ENCODE measurements at places on chromosomes 5 and 9.

GRCh38 chr9:106019039-106019680, 324.8 kb downstream of the TMEM38B start:
- no peak for DNase-seq

DNA sequence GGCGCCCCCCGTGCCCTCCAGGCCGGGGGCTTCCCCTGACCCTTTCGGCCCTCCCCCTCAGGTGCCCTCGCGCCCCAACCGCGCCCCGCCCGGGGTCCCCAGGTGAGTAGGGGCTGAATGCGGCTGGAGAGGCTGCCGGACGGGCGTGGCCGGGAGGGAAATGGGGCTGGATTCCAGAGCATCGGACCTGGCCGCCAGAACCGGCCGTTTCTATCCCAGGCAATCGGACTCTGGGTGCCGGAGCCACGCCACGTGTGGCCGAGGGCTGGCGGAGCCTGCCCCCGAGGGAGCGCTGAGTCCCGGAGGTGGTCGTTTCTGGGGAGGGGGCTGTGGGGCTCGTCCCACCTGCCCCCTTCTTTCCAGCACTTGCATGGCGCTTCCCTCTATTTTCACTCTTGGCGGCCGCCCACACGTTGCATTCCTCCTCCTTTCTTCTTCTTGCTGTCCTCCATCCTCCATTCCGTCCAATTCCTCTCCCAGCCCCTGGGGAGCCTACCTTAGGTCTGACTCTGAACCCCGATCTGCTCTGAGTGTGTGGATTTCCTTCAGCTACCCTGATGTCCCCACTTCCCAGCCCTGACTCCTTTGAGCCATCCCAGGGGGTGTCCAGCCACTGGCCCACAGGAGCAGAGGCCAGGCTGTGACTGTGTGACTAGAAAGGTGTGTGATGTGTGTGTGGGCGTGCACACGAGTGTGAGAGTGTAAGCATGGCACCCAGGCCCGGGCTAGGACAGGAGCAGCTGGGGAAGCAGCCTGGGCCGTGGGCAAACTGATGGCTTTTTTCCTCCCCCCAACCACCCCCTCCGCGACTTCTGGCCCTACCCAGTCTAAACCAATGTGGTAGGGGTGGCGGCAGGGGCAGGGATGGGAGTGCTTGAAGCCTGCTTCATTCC, 24.7 kb downstream of the GOLGA2 start:
- no peak for DNase-seq

GRCh38 chr9:91154686-91155085, 207.0 kb downstream of the AUH start:
- DNase-seq = no peak

DNA sequence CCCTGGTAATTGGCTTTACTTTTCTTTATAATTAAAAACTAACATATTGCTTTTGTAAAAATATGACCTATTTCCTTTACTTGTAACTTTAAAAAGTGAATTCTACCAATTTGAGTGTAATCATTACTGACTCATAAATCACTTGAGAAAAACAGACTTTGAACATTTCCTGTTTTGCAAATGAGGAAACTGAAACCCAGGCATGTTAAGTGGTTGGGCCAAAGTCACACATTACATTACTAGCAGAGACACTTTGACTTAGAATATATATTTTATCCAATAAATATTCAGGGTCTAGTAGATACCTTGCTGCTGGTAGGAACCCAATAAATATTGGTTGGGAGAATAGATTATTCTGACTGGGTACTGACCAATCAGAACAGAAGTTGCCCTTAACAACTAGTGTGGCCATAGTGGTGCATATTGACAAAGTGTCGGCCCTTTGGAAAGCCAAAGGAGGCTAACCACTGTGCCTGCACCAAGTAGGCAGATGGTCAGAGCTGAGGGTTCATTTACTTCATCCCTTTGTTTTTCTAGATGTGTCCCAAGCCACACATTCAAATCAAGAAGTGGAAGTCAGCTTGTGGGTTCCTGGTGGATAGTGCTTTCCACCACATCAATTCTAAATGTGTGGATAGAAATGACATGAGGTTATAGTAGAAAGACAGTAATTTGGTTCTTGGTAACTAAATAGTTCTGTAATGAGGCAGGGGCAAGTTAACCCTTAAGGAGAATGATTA, 365.1 kb upstream of the RIOK2 start:
- no peak for DNase-seq

- DNase-seq = no peak
Observed at GRCh38 chr9:105957830-105958229, 263.5 kb downstream of the TMEM38B start.

DNA sequence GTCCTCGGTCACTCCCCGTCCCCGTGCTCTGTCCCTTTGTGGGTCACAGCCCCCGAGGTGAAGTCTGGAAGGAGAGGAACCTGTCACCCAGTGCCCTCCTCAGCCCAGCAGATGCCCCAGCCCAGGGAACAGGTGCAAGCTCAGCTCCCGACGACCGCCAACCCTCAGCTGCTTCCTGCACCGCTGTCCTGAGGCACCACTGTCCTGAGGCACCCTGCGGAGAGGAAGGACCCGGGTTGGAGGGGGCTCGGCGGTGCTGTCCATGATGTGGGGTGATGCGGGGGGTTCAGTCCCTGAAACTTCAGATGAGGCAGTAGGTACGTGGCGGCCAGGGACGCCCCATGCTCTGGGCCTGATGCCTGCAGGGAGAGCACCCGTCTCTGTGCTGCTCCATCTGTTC, 81.4 kb downstream of the COL5A1 start:
- no peak for DNase-seq

DNA sequence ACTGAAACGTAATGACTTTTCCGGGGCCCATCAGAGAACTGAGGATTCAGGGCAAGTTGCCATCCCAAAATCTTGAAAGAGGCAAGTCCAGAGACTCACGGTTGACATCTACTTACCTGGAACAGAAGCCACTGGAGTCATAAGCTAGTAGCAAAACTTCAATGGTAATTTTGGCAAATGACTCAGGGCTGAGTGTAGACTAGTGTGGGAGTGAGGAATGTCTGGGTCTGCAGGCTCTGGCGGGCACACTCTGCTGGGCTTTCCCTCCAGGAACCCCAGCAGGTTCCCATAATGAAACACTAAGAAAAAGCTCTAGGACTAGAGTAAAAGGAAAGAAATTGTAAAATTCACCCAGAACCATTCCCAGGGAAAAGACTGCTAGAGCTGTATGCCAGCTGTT, 122.9 kb upstream of the NFIL3 start:
- no peak for DNase-seq

DNA sequence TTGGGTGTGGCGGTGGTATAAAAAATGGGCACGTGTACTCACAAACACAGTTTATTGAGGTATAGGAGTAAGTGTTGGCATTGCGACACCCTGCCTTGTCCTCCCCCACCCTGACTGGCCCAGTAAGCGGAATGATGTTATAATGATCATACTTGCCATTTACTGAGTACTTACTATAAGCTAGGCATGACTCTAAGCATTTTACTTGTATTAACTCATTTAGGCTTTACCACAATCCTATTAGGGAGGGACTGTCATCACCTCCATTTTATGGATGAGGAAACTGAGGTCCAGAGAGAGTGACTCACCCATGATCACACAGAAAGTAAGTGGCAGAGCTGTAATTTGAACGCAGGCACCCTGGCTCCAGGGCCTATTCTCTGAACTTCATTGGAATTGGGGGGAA, 2.3 kb downstream of the SMIM3 start:
- DNase-seq = no peak

- no peak for DNase-seq
Observed at GRCh38 chr5:123107343-123108244, 18.6 kb downstream of the PRDM6 start.

DNA sequence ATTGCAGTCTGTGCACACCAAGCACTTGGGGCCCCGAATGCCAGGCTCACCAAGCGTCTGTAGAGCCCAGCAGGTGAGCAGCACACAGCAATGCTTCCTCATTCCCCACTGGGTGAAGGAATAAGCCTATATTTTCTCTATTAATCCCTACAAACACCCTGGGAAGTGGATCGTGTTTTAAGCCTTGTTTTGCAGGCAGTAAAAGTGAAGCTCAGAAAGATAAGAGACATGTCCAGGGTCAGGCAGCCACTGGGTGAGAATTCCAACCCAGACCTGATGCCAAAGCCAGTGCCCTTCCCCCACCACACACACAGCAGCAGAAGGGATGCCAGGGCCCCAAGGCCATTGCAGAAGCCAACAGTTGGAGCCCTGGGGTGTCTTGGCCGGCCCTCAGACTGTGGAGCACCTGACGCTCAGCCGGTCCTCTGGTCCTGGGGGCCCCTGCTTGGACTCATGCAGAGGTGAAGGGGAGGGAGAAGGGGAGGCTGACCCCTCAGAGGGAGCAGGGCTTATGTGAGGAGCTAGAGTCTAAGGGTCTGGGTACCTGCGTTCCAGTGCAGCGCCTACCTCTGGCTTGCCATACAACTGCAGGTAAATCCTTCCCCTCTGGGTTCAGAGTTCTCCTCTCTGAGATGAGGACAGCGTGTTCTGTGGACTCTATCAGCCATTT, 26.3 kb upstream of the SYNPO start:
- no peak for DNase-seq

DNA sequence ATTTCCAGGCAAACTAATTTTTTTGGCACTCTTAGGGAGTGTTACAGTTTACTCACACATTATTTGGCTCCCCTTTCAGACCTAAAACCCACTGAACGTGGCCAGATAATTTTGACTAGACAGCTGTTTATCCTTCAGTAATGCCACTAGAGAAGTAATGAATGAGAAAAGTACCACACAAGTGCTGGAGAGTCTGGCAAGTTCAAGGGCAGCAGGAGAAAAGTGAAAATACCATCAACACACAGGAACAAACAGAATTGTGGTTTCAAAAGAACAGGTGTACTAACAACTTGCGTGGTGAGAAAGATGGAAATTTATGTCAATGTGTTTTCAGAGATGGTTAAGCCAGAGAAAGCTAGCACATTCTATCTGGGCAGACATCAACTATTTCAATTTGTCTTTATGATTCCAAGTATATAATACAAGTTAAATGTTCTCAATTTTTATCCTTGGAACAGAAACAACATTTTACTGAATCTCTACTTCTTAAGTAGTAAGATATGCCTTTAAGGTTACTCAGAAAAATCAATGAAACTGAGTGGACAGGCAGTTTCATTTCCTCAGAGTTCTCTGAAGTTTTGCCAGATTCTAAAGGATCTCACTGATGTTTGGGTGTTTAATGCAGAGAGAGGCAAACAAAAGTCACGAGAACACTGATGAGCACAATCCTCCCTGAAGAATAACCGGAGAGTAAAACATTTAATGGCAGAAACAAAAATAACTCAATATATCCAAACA, 91.0 kb downstream of the ARSB start:
- no peak for DNase-seq

GRCh38 chr5:118451697-118452247, 536.6 kb downstream of the DTWD2 start:
- DNase-seq = no peak

- no peak for DNase-seq
Observed at GRCh38 chr5:71533142-71533541, 54.0 kb upstream of the MCCC2 start.

DNA sequence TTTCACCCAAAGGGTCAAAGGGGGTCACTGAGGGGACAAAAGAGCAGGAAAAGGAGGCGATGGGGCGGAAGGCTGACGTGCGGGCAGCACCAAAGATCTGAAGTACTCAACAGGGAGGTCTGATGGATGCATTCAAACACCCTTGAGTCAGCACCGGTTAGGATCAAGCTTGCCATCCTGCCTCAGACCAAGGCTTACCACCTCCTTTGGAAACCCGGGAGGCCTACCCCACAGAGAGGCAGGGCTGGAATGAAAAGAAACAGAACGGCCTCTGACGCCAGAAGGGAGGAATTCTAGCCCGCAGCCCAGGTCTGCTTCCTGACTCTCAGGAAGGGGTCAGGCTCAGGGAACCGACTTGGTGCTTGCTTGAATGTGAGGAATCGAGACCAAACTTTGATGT, 125.6 kb downstream of the PAPPA start:
- no peak for DNase-seq

DNA sequence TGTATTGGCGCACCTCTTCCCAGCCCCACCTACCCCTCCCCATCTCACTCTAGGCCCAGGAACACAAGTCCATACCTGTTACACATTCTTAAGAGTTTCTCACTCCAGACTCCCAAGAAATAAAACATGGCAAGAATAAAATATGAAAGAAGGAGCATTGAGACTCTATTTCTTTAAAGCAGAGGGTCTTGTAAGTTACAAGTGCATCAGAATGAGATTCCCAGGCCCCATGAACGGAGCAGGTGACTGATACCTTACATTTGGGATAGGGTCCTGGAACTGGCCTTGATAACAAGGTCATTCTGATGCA, 5.7 kb downstream of the EGR1 start:
- DNase-seq = no peak

GRCh38 chr5:150625164-150625535, 15.3 kb upstream of the SYNPO start:
- DNase-seq = no peak

GRCh38 chr5:22598796-22599195, 254.3 kb downstream of the CDH12 start:
- DNase-seq = no peak

DNA sequence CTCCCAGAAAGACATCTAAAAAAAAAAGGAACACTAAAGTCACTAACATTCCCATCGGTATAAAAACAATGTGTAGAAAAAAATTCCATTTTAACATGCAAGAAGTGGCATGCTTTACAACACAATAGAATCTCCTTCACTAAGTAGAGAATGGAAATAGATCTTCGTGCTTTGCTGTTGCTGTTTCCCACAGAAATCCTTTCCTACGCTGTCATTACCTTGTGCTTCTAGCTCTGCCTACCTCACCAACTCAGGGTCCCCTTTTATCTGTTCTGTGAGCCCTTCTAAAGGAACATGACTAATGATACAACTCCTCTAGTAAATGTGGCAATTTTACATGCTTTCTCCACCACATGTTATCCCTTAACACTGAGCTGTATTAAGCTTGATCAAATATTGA, 202.9 kb downstream of the MCTP1 start:
- no peak for DNase-seq

- no peak for DNase-seq
Observed at GRCh38 chr5:143216211-143216610, 187.3 kb downstream of the NR3C1 start.

- DNase-seq = no peak
Observed at GRCh38 chr5:81786991-81787390, 36.1 kb upstream of the SSBP2 start.

GRCh38 chr5:41559184-41559583, 48.8 kb upstream of the PLCXD3 start:
- DNase-seq = no peak

- DNase-seq = no peak
Observed at GRCh38 chr9:27561685-27562084, 11.6 kb downstream of the C9orf72 start.

DNA sequence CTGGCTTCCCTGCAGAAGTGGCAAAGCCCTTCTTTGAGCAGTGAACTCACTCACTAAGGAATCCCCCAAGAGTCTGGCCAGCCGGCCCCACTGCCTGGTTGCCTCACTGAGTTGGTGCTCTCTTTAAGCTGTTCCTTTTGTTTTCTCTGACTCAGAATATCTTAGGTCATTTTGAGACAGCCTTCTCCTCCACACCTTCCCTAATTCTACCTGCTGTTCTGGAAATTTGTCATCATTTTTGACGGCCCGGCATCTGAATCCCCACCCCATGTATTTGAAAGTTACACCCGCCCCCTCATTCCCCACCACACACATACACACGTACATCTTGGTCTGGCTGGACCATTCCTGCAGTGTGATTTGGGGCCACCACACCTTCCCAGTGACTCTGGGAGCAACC, 41.8 kb downstream of the FGF1 start:
- DNase-seq = no peak

Data from stimulated activated CD4-positive, alpha-beta T cell treated with anti-CD3 and anti-CD28 coated beads, Interleukin-2, amount 100 ng/mL, for 48 hours (primary cell).